Left ventricle myocardium inferior (tissue), 1 donor: ENCODE measurements at places on chromosomes 5 and 9.

- no peak for DNase-seq
These were observed 89.6 kb upstream of the BASP1 start for GRCh38 chr5:17127743-17128231.

GRCh38 chr5:1836891-1837880 is 36.0 kb downstream of the NDUFS6 start:
- DNase-seq = no peak

GRCh38 chr9:18632632-18633403 is 158.9 kb downstream of the ADAMTSL1 start:
- DNase-seq = no peak

DNA sequence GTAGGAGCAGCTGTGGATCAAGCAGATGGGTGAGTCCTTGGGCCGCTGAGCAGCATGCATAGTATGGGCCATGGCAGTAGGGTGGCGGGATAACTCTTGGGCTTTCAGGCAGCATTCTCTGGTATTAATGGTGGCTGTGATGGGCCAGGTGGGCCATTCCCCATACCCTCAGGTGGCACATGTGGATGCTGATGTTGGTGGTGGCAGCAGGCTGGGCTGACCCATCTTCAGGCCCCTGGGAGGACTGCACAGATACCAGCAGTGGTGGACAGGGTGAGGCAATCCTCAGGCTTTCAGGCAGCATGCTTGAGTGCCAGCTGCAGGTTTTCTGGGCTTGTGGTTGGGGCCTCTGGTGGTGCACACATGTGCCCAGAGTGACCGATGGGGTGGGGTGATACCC is 27.1 kb upstream of the C6 start:
- no peak for DNase-seq
